ENCODE measurements at places on chromosomes 6 and 20.

- DNase-seq: no peak
Measured at GRCh38 chr6:37088897-37089296, 81.1 kb upstream of the PIM1 start.

- no peak for DNase-seq
Measured at GRCh38 chr6:125944434-125944816, 12.1 kb upstream of the HINT3 start.

DNA sequence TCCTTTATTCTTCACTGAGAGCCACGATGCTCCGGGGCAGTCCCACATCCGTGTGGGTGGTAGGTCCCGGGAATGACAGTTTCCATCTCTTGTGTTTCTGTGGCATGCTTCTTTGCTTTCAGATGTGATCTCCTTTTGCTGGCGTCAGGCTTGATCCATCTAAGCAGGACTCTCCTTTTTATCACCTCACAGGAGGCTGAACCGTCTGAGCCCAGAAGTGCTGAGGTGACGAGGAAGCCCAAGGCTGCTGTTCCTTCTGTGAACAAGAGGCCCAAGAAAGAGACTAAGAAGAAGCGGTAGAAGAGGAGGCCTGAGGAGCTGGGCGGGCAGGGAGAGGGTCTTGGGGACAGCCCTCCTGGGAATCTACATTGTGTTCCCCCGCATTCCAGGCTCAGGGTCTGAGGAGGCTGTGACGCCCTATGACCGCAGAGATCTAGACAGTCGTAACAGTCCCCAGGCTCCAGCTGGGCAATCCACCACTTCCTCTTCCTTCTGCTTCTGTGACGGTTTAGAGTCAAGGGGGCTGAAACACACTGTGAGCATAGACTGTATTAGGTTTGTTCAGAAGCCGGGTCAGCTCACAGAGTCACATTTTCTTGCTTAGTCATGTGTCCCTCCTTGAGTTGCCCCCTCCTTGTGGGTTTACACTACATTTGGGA is 26.8 kb downstream of the MANBAL start:
- no peak for DNase-seq

- DNase-seq: no peak
Measured at GRCh38 chr6:17985934-17986655, 1.3 kb downstream of the KIF13A start.

DNA sequence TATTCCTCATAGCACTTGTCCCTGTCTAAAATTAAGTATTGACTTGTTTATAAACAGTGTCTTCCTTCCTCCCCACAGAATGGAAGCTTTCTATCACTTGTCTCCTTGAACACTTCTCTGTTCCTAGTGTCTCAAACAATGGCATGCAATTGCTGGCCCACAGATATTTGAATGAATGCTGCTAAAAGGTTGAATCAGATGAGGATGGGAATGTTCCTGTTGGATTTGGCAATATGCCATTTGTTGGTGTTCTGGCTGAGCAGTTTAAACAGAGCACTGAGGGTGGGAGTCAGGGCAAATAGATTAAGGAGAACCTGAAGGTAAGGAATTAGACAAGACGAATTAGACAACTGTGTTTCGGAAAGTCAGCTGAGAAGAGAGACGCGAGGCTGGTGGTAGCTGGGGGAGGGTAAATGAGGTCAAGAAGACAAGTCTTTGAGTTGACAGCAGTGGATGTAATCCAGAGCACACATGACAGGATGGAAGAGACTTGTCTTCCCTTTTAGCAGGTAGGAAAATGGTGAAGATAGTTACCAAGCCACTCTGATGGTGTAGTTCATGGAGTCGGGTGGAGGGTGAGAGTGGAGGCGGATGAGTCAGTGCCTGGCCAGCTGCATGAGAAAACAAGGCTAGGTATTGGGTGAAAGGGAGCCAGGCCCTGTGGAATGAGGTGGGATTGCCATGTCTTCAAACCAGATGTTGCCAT is 58.3 kb upstream of the GNRH2 start:
- no peak for DNase-seq

GRCh38 chr6:36422714-36423100 is 19.9 kb downstream of the PXT1 start:
- no peak for DNase-seq

DNA sequence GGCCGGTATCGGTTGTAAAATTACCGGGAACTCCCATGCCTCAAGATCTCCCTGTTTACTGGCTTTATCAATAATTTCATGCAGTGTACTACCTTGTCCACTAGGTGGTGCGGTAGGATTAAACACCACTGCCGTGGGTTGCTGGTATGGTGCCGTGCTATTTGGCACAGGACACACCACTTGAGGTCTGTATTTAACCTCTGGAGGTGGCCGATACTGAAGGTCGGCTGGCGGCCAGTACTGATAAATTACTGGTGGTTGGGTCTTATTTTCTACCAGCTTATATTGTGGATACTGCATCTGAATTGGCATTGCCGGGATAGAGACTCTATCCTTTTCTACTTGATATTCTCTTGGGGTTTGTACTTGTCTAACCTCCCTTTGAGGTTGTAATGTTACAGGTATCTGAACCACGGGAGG is 14.3 kb upstream of the PTCRA start:
- peak; percentile 64 for DNase-seq

DNA sequence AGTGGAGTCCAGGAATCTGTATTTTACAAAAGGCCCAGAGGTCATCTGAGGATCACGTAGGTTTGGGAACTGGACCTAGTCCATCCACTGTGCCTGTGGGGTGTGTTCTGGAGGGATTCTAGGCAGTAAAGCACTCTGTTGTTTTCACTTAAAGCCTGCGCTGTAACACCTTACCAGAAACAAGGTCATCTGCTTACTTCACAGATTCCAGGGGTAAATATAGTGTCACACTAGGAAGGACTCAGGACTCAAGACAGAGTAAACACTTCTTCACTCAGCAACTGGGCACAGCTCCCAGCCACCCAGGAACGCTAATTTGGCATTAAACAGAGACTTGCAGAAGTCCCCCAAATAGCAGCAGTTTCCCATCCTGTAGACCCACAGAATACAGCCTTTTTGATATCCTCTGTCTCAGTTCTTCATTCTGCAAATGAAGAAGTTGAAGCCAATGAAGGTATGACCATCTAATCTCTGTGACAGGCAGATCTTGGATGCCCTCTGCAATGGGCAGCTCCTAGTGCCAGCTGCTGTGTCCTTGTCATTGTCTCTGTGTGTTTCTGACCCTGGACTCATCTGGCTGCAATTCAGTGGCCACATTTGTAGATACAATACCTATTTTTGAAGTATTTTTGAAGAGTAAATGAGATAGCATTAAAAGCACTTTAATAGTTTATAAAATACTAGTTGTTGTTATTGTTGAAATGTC is 129.1 kb downstream of the SLC24A3 start:
- no peak for DNase-seq

DNA sequence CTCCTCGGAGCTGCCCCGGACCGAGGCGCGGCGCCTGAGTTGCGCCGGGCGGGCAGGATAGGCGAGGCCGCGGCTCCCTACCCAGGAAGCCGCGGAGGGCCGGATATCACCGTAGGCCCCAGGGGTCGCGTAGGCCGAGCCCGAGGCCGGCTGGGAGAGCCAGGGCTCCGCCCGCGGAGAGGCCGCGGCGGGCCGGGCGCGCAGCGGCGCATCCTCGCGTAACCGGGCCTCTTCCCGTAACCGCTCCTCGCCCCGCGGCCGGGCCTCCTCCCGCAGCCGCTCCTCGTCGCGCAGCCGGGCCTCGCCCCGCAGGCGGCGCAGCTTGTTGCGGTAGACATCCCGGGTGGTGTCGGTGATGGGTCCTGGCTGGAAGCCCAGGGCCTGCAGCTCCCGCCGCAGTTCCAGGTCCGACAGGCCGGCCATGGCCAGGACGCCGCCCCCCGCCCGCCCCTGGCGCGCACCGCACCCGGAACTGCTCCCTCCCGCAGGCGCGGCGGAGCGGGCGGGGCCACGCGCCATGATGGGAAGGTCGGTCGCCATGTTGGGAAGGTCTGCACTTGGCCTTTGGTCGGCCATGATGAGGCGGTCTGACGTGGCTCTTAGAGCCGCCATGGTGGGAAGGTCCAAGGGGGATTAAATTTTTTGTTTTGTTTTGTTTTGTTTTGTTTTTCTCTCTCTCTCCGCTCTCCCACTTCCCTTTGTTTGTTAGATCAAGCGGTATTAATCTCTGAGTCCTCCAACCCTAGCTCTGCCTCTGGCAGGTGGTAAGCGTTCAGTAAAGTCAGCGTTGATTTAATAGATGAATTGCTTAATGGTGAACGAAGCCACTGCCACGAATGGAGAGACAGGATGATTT is at the start of gene LEMD2:
TSS of gene LEMD2 (minus strand) at position 437 of the 856 bp plus-strand sequence. CDS start at position 423, 14 bp downstream.
- peak; percentile 71 for DNase-seq

GRCh38 chr6:157328108-157328692 is 4.9 kb upstream of the TMEM242 start:
- DNase-seq: no peak

GRCh38 chr6:21395121-21395520 is 198.4 kb upstream of the SOX4 start:
- DNase-seq: no peak

DNA sequence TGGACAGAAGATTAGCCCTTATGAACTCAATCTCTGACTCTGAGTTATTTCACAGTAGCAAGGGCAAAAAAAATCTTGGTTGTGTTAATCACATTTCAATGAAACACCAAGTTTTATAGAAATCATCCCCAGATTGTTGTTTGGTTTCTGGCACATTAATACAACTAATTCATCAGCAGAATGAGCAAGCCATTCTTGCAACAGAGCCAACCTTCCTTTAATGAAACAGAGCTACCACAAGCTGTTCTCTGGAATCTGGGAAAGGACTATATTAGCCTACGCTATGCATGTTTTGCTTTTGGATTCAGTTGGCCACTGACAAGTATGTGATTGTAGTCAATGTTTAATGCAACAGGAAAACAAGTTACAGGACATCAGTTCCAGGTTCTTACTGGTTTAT is 13.8 kb upstream of the POPDC3 start:
- no peak for DNase-seq

- DNase-seq: no peak
Measured at GRCh38 chr6:122347280-122347679, 52.2 kb upstream of the HSF2 start.

GRCh38 chr6:17910189-17910588 is 77.2 kb downstream of the KIF13A start:
- no peak for DNase-seq

DNA sequence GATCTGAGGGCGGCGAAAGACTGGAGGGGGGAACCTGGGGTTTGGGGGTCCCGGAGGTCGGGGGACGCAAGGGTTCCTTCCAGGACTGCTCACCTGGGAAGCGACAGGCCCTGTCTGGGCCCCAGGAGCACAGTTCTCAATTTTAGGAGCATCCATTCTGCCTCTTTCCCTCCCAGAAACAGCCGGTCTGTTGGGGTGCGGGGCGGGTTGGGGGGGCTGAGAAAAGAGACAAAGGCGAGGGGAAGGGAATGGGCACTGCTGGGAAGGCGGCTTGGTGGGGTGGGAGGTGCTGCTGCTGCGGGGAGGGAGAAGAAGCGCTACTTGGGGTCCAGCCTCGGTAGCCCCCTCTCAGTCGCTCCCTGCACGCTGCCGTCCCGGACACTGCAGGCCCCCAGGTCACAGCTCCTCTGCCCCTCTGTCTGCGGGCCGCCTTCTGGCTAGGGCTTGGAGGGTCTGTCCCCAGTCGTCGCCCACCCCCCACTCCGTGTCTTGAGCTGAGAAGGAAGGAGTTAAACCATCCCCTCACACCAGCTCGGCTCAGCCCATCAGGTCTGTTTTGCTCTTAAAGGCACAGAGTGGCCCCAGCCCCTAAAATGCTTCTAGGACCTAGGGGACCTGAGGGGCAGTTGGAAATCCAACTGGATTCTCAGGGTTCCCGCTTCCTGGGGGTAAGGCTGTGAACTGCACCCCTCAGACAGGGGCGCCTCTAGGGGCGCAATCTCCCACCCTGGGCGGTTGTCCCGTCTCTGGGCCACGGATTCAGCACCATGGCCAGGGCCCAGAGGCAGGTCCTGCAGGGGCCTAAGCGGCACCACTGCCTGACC is 690 bp downstream of the GDAP1L1 start:
- DNase-seq: no peak

DNA sequence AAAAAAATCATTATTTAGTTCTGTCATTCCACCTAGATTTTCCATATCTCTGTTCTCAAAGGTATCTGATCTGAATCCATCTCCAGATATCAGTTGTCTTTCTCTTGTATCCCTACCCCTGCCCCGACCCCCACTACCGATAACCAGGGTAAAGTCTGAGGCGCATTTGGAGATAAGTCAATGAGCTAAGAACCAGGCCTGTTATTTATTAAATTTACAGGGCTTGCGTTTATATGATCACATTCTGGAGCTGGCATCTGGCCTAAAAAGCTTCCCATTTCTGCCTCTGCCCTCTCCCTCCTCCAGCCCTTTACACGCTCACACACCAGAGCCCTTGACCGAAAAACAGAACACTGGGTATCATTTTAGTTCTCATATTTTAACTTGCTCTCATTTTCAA is 144.7 kb downstream of the ALDH8A1 start:
- no peak for DNase-seq
